ENCODE measurements at places on chromosomes 12 and 14. TPM values are rescaled to one million over a fixed set of nuclear protein-coding genes. Genes with fewer than 3 reads are reported as not detected.

Gene TSPAN8
- not detected for total RNA-seq

Gene MYF5
- not detected for total RNA-seq

Gene FGF23
- total RNA-seq: not detected

Gene RD3L
- total RNA-seq: not detected

Gene CNOT2
- 93.3 TPM for total RNA-seq
